NCI-H1105 (cell line): ENCODE measurements at places on chromosomes 7 and 10.
A peak's percentile ranks its signal among the peaks of the same experiment; 100 is the strongest.

- DNase-seq, result no peak
These were observed 150.4 kb downstream of the JCAD start for GRCh38 chr10:29908962-29909361.

DNA sequence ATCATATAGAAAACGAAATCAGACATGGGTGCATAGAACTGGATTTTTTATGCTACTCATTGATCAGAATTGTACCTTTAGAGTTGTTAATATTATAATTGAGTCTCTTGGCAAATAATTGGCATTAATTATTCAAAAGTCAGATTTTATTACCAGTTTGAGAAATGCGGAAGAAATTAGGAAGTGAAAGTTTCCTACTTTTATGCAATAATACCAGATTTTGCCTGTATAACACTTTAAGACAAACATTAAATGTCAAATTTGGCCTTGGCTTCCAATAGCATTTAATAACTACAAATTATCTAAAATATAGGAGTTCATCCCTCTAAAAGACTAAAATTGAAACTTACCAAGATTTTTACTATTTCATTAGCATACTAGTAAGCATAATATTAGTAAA, 6.8 kb upstream of the TFEC start:
- DNase-seq, result no peak

GRCh38 chr10:98915911-98916310, 319.7 kb downstream of the HPSE2 start:
- DNase-seq, result no peak

DNA sequence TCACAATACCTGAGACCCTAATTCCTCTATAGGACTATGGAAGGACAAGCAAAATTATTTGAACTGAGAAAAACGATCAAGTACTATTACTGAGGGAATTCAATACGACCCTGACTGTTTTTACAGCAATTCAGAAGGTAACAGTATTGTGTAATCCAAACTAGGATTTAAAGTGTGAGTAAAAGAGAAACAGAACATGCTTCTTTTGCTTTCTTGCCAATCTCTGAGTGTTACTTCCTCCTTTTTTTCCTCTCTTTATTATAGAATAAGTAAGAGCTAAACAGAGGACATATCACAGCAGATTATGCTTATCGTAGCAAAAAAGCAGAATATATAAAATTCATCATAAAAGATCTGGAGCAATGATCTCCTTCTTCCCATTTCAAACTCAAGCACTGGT, 292.1 kb downstream of the THSD7A start:
- DNase-seq, result no peak

DNA sequence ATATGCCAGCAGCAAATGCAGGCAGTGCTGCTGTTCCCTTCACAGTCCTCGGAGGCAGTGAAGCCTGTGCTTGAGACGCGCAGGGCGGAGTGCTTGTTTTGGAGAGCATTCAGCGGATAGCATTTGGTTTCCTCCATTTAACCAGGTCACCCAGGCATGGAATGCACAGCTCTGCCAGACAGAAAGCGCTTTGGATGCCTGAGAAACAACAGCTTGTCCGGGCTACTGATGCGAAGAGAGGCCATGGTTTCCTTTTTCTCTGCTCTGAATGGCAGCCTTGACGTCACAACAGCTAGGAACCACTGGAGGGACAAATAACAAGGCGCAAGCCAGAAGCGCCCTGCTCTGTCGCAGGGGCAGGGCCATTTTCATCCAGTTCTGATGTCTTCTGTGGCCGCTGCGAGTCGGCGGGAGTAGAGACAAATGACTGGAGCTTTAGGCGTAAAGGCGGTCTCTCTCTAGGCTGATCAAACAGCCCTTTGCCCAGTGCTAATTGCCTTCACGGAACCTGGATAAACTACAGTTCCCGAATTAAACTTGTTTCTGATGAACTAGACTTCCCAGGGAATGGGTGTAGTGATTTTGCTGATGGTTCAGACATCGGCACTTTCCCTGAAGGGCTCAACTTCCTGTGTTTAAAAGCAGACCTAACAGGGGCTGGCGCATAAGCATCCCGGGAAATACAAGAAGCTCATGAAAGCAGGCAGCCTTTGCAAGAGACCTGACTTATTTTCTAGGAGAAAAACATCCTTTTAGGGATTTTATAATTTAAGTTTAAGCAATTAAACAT, 187.6 kb upstream of the KLF14 start:
- peak; percentile 73 for DNase-seq

GRCh38 chr10:60801522-60801921, 23.2 kb downstream of the CDK1 start:
- peak; percentile 29 for DNase-seq

DNA sequence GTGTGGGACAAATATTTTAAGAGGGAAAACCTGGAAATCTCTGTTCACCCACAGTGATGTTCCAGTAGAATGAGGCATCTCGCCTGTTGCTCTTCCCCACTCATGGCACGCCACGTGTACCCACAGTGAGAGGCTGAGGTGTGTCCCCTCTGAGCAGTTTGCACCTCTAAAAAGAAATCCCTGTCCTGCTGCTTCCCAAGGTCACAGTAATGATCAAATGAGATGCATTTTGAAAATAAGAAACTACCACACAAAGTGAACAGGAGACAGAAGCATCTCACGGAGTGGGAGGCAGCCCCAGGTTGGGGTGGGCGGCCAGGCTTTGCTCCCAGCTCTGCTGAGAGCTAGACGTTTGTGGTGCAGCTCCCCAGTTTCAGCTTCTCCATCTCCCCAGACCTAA, 12.4 kb upstream of the ZNF777 start:
- no peak for DNase-seq

GRCh38 chr7:20241194-20241910, 24.2 kb upstream of the MACC1 start:
- DNase-seq, result no peak

GRCh38 chr7:83502636-83503035, 146.3 kb downstream of the SEMA3E start:
- no peak for DNase-seq

DNA sequence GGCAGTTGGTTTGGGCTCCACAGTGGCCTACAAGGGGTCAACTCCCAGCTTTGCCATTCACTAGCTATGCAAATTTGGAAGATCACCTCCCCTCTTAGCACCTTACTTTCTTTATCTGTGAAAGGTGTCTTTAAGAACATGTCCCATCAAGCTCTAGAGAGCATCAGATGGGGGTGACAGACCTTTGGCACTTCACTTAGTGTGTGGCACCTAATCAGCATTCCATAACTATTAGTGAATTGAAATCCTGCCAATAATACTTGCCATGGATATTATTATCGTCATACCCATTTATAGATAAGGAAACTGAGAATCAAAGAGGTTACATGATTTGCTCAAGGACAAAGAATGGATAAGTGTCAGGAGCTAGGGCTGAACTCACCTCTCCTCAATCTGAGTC, 51.9 kb downstream of the PLPP4 start:
- no peak for DNase-seq

DNA sequence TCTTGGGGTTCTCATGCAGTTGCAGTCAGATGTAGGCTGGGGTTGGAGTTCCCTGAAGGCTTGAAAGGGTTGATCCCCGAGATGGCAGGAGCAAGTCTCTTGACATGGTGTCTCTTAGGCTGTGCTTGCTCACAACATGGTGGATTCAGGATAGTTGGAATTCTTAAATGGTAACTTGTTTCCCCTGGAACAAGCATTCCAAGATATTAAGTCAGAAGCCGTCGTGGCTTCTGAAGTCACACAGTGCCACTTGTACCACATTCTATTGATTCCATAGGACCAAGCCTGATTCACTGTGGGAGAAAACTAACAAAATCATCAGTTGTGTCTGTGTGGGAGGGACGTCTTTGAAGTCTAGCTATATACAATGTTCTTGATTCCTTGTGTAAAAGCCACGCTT, 3.5 kb upstream of the SLC35B4 start:
- DNase-seq, result no peak

DNA sequence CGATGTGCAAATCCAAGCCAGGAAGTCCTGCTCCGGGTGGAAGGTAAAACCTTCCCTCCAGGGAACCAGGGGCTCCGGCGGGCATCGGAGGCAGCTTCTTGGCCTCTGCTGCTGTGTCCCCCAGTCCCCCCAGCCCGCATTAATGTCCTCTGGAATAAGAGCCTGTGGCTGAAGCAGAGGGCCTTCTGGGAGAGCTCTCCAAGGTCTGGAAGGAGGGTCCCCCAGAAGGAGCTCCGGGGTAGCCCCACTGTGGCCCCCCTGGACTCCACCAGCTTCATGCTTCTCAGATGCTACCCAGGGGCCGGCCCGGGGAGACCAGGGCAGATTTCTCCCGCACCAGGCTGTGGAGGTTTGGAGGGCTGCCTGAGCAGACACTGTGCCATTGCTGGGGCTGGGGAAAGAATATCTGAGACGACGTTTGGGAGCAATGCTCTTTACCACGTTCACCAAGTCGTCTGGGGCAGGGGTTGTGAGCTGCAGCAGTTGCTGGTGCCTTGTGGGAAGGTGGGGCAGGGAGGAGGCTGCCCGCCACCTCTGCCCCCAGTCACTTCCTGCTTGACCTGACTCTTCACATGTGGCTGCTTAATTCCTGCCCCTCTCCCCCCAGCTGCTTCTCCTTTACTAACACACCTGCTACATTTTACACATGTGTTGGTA, 8.3 kb downstream of the ZNF853 start:
- no peak for DNase-seq

- no peak for DNase-seq
These were observed 235.1 kb upstream of the CACNA2D1 start for GRCh38 chr7:82678716-82679115.

- peak; percentile 32 for DNase-seq
These were observed at the start of gene PDSS1 for GRCh38 chr10:26697163-26697921. TSS of gene PDSS1 (plus strand) at chr10:26697701. CDS start at chr10:26697712, 11 bp downstream.

DNA sequence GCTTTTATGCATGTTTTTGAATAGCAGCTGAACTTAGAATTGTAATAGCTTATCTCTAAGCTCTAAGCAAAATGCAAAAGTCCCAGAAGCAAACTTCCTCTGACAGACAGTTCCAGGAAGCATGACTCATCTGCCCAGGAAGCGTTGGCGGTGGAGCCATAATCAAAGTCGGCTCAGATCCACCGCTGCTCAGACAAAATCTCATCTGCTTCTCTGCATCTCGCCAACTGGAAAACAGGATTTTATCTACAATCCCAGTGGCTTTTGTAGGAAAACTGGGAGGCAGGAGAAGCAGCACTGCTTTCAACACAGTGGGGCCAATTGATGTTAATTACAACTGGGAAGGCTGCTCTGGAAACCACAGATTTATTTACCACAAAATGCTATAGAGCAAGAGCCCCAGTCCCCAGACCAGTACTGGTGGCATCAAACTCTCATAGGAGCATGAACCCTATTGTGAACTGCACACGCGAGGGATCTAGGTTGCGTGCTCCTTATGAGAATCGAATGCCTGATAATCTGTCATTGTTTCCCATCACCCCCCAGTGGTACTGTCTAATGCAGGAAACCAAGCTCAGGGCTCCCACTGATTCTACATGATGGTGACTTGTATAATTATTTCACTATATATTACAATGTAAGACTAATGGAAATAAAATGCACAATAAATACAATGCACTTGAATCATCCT, 99.9 kb downstream of the CUBN start:
- DNase-seq, result no peak

DNA sequence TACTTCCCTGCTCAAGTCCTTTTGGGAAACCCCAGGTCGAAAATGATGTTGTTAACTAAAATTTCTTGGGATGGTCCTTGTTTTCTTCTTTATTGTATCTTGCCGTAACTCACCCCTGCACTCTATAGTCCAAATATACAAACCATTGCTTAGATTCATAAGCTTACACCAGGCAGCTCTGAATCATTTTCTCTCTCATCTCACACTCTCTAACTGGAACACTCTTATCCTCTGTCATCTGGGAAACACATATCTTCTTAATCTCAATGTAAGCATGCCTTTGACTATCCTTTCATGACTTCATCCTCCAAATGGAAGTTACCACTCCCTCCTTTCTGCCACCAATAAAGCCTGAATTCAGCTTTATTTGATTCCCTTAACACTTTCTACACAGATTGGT, 175.8 kb upstream of the ANK3 start:
- no peak for DNase-seq

DNA sequence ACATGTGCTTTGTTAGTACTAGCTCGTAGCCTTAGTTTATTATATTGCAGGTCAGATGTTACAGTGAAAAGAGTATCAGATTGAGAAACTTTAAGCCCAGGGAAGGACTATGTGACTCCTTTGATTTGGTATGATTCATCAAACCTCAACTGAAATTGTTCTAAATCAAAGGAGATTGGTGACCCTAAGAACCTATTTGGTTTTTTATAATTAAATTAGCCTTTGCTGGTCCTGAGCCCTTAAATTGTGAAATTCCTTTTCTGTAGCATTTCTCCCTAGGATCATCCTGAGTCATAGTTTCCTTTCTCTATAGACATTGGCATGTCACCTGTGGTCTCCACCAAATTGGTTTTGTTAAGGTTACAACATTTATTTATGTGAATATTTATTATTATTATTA, 89.7 kb downstream of the POLR1F start:
- DNase-seq, result no peak

- no peak for DNase-seq
These were observed 75.6 kb upstream of the DDC start for GRCh38 chr7:50640779-50641178.

- DNase-seq, result peak; percentile 41
These were observed 37.0 kb upstream of the TES start for GRCh38 chr7:116173051-116174028.

DNA sequence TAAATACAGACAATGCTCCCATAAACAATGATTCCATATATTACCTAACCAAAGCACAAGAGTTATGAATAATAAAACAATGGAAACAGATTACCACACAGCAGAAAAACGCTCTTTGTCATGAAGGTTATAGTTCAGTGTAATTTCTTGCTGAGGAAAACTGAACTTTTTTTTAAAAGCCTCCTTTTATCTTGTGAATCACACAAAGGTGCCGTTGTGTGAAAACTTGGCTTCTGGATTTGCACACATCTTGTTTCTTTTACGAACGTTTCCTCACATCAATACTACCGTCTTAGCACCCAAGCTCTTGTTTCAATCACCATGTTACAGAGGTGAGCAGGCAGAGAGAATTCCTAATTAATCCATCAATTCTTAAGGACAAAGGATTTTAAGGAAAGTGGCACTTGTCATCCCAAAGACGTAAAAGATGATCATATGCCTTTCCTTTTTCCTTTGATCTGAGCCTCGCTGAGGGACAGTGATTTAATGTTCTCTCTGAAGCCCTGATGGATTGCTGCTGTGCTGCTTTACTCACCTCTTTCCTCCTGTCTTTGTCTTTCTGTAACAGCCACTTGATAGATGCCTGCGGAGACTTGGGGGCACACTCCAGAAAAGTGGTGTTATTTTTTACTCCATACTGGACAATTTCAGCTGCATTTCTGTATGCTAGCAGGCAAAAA, 110.1 kb downstream of the CD36 start:
- DNase-seq, result no peak

- DNase-seq, result no peak
These were observed 60.5 kb upstream of the ZNF138 start for GRCh38 chr7:64733550-64734240.

GRCh38 chr7:100443096-100443840, 7.0 kb upstream of the PPP1R35 start:
- no peak for DNase-seq

- no peak for DNase-seq
These were observed 14.2 kb downstream of the KPNA7 start for GRCh38 chr7:99193527-99194220.
